ENCODE measurements at places on chromosomes 7 and 10. TPM values are rescaled to one million over a fixed set of nuclear protein-coding genes. Genes with fewer than 3 reads are reported as not detected.
A peak's percentile ranks its signal among the peaks of the same experiment; 100 is the strongest.

DNA sequence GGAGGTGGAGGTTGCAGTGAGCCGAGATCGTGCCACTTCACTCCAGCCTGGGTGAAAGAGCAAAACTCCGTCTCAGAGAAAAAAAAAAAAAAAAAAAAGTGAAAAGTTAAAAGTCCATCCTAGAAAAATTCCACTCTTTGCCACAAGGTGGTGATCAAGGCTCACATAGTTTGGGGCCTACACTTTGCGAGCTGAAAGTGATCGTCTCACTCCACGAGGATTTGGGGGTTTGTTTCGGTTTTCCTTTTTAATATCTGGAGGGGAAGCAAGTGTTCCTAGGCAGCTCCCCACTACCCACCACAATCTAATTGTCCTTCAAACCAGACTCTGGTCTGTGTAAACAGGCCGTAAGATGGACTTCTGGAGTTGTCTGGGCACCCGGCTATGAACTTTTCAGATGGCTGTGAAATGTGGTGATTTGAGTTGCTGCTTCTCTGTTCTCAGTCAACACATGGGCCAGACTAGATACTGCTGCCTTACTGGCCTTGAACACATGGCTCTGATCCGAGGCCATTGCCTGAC is 27.1 kb downstream of the PRLHR start:
- H3K27ac ChIP-seq: no peak overlapping the region
- peaks cover 20% of the 10 kb centered on the region for H3K4me1 ChIP-seq
- no peaks in the 10 kb centered on the region for H3K27me3 ChIP-seq
- no peak overlapping the region for H3K4me3 ChIP-seq
- peak; percentile 66 for DNase-seq

The BEND7 gene
- 17.5 TPM for total RNA-seq

The HKDC1 gene
- total RNA-seq: 6.7 TPM

DNA sequence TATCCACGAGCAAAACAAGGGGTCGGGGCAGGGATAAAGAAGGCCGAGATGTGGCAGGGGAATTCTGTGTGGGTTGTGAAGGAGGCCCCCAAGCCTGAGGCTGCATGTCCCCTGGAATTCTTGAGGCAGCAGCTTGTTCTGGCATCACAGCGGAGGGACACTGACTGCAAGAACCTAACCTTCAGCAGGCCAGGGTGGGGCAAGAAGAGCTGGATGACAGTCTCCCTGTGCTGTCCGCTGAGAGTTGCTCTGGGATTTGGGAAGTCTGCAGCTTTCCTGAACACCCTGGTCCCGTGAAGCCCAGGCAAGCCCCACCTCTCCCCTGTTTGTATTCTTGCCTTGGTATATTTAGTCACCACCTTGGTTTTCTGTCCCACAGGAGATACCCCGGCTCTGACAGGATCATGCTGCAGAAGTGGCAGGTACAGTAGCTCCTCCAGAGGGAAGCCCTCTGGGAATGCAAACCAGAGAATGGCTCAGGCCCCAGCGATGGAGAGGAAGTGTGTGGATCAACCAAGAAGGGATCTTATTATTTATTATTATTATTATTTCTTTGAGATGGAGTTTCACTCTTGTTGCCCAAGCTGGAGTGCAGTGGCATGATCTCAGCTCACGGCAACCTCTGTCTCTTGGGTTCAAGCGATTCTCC is 1.9 kb upstream of the LRRC18 start:
- no peak overlapping the region for H3K4me3 ChIP-seq
- no peak overlapping the region for H3K27ac ChIP-seq
- no peak for DNase-seq
- no peaks in the 10 kb centered on the region for H3K4me1 ChIP-seq
- no peaks in the 10 kb centered on the region for H3K27me3 ChIP-seq

- H3K27ac ChIP-seq: peak overlapping the region; percentile 74
- H3K4me1 ChIP-seq: peaks cover 32% of the 10 kb centered on the region
- peak; percentile 56 for DNase-seq
- no peaks in the 10 kb centered on the region for H3K36me3 ChIP-seq
- H3K4me3 ChIP-seq: no peak overlapping the region
These were observed 16.9 kb upstream of the PALD1 start for GRCh38 chr10:70461397-70462348.

Measured in body of pancreas (tissue), 4 donors.